ENCODE measurements at places on chromosomes 5 and 9.

DNA sequence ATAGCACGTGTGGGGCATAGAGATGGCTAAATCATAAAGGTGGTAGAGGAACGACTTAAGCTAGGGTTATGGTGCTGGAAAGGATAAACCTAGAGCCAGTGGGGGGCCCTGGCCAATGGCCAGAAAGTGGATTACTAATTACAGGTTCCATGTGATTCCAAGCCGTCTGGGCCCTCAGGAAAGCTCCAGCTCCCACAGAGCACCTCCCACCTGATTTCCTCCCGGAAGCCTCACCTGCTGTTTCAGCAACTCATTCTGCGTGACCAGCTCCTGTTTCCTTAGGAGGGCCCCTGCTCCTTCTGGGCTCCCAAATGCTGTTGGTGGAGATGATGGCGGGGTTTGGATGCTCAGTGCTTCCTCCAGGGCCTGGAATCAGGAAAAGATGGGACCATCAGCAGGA, 16.2 kb downstream of the GPX3 start:
- H3K27me3 ChIP-seq, result no peaks in the 10 kb centered on the region
- H3K4me3 ChIP-seq, result no peak overlapping the region
- peaks cover 13% of the 10 kb centered on the region for H3K4me1 ChIP-seq
- no peak for DNase-seq
- H3K36me3 ChIP-seq, result peaks cover 67% of the 10 kb centered on the region
- H3K27ac ChIP-seq, result no peak overlapping the region

- H3K36me3 ChIP-seq, result peaks cover 4% of the 10 kb centered on the region
- no peak overlapping the region for H3K27ac ChIP-seq
- DNase-seq, result no peak
- peaks cover 7% of the 10 kb centered on the region for H3K27me3 ChIP-seq
These were observed 202.6 kb downstream of the TLR4 start for GRCh38 chr9:117906763-117907162.

DNA sequence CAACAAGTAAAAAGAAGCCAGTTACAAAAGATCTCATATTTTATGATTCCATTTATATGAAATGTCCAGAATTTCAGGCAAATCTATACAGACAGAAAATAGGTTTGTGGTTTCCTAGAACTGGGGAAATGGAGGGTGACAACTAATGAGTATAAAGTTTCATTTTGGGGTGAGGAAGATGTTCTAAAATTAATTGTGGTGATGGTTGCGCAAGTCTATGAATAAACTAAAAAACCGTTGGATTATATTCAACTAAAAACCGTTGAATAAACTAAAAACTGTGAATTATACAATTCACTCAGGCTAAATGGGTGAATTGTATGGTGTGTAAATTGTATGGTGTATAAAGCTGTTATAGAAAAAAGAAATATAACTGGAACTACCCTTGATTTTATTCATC, 47.6 kb downstream of the ADAMTS6 start:
- H3K27me3 ChIP-seq, result no peaks in the 10 kb centered on the region
- no peak for DNase-seq
- no peak overlapping the region for H3K27ac ChIP-seq
- H3K4me3 ChIP-seq, result no peak overlapping the region

DNA sequence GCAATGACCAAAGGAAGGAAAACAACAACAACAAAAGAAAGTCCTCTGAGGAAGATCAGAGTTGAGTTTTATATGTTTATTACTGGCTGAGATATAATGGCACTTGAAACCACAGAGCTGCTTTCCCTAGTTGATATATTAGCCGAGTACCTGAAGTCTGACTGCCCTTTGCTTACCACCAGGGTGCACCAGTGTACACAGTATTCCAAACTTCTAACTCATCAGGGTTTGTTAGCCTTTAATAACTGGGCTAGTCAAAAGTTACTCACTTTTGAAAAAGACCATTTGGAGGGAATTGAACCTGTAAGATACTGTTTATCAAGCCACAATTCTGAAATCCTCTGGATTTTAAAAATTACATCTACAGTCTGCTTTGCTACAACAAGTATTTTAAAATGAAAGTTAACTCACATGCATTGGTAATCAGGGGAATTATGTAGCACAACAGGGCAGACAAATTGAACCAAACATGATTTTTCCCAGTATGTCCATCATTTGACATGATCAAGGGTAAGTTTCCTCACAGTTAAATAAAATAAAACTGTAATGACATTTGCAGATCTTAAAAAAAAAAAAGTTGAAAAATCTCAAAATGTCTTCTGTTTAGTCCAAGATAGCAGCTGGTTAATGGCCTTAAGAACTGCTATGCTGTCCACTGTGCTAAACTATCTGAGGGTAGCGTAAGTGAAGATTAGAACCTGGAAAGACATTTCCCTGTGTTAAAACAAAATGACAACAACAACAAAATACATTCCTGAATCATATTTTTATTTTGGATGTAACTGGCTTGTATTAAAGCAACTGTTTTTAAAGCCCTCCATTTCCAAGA, 57.3 kb upstream of the C6 start:
- no peak for DNase-seq
- no peaks in the 10 kb centered on the region for H3K4me1 ChIP-seq
- no peaks in the 10 kb centered on the region for H3K27me3 ChIP-seq

DNA sequence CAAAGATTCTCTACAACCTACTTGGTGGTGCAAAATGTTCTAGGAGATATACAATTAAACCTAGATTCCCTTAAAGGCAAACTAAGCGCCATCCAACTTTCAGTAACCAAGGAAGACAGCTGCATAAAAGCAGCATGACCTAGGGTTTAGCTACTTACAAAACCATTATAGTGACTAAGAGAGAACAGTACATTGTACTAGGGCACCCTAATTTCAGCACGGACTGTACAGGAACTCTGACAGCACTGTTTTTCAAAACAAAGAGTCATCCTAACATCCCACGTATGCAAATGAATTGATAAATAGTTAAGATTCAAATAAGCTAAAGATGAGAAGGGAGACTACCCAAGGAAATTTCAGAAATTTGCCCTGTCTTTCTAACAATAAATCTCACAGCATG, 30.0 kb downstream of the STRBP start:
- no peak for DNase-seq
- no peaks in the 10 kb centered on the region for H3K27me3 ChIP-seq
- H3K27ac ChIP-seq, result no peak overlapping the region
- peaks cover 14% of the 10 kb centered on the region for H3K36me3 ChIP-seq
- H3K4me1 ChIP-seq, result peaks cover 53% of the 10 kb centered on the region

- no peaks in the 10 kb centered on the region for H3K36me3 ChIP-seq
- no peak overlapping the region for H3K4me3 ChIP-seq
These were observed 65.2 kb downstream of the MYO10 start for GRCh38 chr5:16870878-16871277.

GRCh38 chr9:93052791-93053540, 5.5 kb upstream of the SUSD3 start:
- no peaks in the 10 kb centered on the region for H3K27me3 ChIP-seq
- H3K4me1 ChIP-seq, result peaks cover 18% of the 10 kb centered on the region
- H3K27ac ChIP-seq, result no peak overlapping the region
- H3K36me3 ChIP-seq, result no peaks in the 10 kb centered on the region
- no peak overlapping the region for H3K4me3 ChIP-seq
- no peak for DNase-seq

GRCh38 chr9:20526500-20527319, 95.6 kb downstream of the MLLT3 start:
- DNase-seq, result no peak
- H3K4me3 ChIP-seq, result no peak overlapping the region
- peaks cover 6% of the 10 kb centered on the region for H3K36me3 ChIP-seq
- H3K27me3 ChIP-seq, result no peaks in the 10 kb centered on the region

DNA sequence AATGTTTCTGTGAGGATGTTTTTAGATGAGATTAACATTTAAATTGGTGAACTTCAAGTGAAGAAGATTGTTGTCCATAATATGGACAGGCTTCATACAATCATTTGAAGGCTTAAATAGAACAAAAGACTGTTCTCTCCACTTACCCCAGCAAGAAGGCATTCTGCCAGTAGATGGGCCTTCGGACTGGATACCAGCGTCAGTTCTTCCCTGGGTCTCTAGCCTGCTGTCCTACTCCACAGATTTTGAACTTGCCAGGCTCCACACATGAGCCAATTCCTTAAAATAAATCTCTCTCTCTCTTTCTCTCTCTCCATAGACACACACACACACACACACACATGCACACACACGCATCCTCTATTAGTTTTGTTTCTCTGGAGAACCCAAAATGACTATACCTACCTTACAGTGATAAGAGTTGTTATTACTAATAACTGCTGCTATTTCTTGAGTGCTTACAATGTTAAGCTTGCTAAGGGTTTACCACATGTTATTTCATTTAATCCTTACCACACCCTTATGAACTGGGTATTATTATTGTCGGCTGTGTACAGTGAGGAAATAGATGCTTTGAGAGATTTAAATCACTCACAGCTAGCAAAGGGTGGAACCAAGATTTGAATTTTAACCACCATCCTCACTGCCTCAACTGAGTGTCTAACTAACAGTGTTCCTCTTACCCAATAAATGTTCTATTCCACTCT, 19.8 kb upstream of the IQGAP2 start:
- no peaks in the 10 kb centered on the region for H3K27me3 ChIP-seq
- DNase-seq, result no peak
- H3K27ac ChIP-seq, result no peak overlapping the region
- peaks cover 33% of the 10 kb centered on the region for H3K4me1 ChIP-seq

GRCh38 chr5:72499730-72500129, 7.5 kb downstream of the ZNF366 start:
- peaks cover 19% of the 10 kb centered on the region for H3K27me3 ChIP-seq
- H3K4me1 ChIP-seq, result no peaks in the 10 kb centered on the region
- no peak for DNase-seq
- H3K27ac ChIP-seq, result no peak overlapping the region
- no peaks in the 10 kb centered on the region for H3K36me3 ChIP-seq

GRCh38 chr5:68086857-68087256, 128.7 kb upstream of the PIK3R1 start:
- H3K4me1 ChIP-seq, result no peaks in the 10 kb centered on the region
- H3K36me3 ChIP-seq, result no peaks in the 10 kb centered on the region
- no peak for DNase-seq
- no peak overlapping the region for H3K27ac ChIP-seq
- no peaks in the 10 kb centered on the region for H3K27me3 ChIP-seq

GRCh38 chr5:169037466-169037865, 263.5 kb downstream of the SLIT3 start:
- H3K27me3 ChIP-seq, result peaks cover 5% of the 10 kb centered on the region
- no peaks in the 10 kb centered on the region for H3K4me1 ChIP-seq
- no peak for DNase-seq
- H3K36me3 ChIP-seq, result no peaks in the 10 kb centered on the region
- no peak overlapping the region for H3K4me3 ChIP-seq
- no peak overlapping the region for H3K27ac ChIP-seq

GRCh38 chr9:97602430-97602829, 30.7 kb downstream of the TSTD2 start:
- H3K36me3 ChIP-seq, result peaks cover 23% of the 10 kb centered on the region
- H3K4me1 ChIP-seq, result peaks cover 7% of the 10 kb centered on the region
- no peaks in the 10 kb centered on the region for H3K27me3 ChIP-seq
- DNase-seq, result no peak
- H3K27ac ChIP-seq, result no peak overlapping the region

GRCh38 chr5:72940082-72940481, 15.8 kb upstream of the FCHO2 start:
- DNase-seq, result no peak
- no peaks in the 10 kb centered on the region for H3K36me3 ChIP-seq
- no peaks in the 10 kb centered on the region for H3K4me1 ChIP-seq
- H3K4me3 ChIP-seq, result no peak overlapping the region
- H3K27me3 ChIP-seq, result peaks cover 32% of the 10 kb centered on the region

DNA sequence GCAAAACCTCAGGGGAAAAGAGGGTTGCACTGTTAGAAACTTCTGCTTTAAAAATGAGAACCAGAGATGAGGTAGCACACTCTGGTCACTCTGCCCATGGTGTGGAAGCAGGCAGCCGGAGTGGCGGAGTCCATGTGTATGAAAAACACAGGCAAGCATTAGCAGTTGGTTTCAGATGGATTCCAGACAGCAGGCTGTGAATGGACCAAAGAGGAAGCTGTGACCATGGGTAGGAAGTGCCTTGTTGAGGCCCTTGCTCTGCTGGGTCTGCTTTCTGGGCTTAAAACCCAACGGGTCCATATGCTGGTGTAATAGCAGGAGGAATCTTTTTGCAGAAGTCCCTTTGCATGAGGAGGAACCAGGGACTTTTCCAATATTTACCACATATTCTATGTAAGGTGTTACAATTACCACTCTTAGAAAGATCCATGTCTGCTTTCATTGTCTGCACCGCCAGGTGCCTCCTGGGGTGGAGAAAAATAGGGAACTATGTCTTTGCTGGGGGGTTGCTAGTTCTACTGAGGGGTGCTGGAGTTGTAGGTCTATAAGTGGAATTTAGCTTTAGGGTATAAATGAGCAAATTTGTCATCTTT, 77.0 kb downstream of the ANKRD55 start:
- peaks cover 37% of the 10 kb centered on the region for H3K4me1 ChIP-seq
- no peak for DNase-seq
- H3K27ac ChIP-seq, result no peak overlapping the region

Data from activated naive CD8-positive, alpha-beta T cell treated with anti-CD3 and anti-CD28 coated beads, Interleukin-2, amount 50 U/mL, for 24 hours (primary cell).